NCI-H1048 (cell line): ENCODE measurements at places on chromosomes 16 and 17.

DNA sequence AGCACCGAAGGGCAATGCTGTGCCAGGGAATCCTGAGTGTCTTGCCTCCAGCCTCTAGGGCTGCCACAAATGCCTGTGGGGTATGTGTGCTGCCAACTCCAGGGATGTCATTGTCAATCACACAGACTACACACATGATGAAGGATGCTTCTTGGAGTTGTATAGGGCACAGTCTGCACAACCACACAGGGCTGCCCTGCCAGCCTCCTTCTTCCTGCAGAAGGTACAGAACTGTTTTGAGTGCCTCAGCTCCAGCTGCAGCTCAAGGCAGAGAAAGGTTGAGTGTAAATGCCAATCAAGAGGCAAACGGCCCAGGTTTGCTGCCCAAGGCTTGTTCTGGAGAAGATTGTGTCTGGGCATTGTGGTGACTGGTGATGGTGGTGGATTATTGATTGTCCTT is 15.6 kb downstream of the SCNN1B start:
- DNase-seq = no peak

- DNase-seq = no peak
These were observed 36.8 kb downstream of the HELZ start for GRCh38 chr17:67208232-67208631.

GRCh38 chr17:3956983-3957382 is 7.3 kb downstream of the ATP2A3 start:
- no peak for DNase-seq

GRCh38 chr17:44492706-44493272 is 10.4 kb downstream of the GPATCH8 start:
- no peak for DNase-seq

GRCh38 chr17:78416791-78417530 is 38.5 kb downstream of the PGS1 start:
- DNase-seq = no peak

DNA sequence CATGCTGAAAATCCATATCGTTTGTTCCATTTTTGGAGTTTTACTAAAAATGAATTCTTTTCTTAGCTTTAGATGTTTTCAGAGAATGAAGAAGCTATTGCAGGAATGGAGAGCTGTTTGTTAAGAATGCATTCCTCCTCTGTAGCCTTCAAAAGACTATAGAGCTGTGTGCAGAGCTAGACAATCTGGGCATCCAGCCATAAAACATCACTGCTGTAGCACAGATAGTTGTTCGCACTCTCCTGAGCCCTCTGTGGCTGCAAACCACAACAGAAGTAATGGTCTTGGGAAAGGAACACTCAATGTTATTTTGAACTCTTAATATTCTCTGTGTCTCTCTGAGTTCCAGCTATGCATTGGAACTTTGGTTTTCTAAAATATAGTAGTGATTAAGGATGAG is 4.9 kb downstream of the TNRC6C start:
- DNase-seq = no peak

GRCh38 chr16:89244754-89245153 is 27.3 kb downstream of the ZNF778 start:
- DNase-seq = no peak
